ENCODE measurements at places on chromosomes 1 and 21.
A peak's percentile ranks its signal among the peaks of the same experiment; 100 is the strongest.

DNA sequence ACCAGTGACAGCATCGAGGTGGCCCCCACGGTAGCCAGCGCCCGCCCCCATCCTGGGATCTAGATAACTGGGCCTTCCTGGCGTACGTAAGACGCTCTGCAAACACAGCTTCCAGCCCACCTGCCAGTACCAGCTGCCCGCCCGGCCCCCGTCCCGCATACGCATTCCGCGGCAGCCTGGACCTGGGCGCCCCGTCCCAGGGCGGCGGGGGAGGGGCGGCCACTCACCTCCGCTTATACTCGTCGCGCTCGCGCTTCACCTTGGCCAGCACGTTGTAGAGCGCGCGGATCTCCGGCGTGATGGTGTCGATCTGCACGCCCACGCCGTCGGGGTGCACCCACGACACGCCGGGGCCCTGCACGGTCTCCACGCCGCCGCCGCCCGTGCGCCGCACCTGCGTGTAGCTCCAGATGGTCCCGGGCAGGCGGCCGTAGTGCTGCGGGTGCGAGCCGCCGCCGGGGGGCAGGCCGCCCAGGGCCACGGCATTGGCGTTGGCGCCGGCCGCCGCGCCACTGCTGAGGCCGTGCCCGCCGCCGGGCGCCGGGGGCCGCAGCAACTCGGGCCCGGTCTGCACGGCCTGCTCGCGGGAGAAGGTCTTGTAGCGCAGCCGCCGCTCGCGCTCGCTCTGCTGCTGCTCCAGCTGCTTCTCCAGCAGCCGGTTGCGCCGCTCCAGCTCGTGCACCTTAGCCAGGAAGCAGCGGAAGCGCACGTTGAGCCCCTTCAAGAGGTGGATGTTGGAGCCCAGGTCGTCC, 859 bp downstream of the IFFO2 start:
- no peak for DNase-seq

- DNase-seq = no peak
These were observed 612 bp downstream of the PSMA5 start for GRCh38 chr1:109425391-109426280.

DNA sequence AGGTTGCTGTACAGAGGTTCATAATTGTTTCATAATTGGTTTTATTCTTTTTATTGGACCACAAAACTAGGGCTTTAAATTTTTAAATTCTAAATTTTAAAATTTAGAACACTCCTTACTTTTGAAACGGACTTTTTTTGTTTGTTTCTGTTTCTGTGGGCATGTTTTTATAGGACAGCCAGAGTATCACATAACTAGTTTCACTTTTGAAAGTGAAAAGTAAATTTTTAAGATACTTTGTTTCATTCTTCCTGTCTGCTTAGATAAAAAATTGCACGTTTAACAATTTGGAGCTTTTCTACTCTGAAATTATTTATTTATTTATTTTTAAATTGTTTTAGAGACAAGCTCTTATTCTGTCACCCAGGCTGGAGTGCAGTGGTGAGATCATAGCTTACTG, 29.7 kb downstream of the MDM4 start:
- DNase-seq = no peak

DNA sequence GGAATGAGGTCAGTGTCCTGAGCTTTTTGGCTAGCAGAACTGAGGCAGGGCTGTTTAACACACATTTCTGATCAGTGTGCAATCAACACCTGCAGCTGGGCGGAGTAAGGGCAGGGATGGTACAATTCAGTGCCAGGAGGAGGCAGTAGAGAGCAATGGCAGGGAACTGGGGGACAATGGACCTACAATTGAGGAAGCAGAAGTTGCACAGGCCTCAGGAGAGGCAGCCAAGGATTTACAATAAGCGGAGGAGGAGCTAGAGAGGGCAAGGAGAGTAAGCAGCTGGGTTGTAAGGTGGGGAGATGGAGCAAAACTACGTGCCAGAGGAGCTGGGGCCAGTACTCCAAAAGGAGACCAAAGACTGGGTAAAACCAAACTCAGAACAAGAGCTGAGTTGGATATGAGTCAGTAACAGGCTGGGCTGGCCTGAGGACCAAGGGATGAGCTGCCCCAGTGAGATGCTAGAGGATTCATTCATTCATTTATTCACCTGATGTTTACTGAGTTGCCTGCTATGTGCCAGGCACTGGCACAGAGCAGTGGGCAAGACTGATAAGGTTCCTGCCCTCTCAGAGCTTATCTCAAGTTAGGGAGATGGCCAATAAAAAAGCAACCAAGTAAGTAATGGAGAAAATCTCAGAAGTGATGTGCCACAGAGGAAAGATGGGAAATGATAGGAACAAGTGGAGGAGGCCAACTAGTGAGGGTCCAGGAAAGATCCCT, 10.4 kb upstream of the GALE start:
- no peak for DNase-seq

GRCh38 chr1:247291833-247292561, 36.1 kb downstream of the VN1R5 start:
- DNase-seq = no peak

DNA sequence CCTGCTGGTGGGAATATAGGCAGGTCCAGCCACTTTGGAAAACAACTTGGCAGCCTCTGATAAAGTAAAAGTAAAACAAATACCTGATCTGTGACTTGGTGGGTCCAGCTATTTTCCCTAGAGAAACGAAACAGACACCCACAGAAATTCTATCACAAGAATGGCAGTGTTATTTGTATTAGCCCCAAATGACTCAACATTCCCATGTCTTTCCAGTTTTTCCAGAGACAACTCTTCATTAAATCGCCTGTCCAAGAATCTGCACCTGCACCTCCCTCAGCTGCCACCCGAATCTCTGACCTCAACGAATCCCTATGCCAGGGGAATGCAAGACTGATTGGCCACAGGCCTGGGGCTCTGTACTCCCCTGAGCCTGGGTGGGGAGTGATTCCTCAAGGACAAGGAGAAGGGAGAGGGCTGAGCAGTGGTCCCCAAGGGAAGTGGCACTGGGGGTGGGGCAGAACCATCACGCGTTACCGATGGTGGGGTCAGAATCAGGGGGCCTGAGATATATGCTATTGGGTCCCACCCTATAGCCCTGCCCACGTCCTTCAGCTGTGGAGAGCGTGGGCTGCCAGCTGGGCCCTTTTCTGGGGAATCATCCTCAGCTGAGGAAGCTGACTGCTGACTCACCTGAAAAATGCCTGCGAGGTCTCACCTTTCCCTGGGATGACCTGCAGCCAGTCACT, 553.0 kb downstream of the PTPRU start:
- DNase-seq = no peak

DNA sequence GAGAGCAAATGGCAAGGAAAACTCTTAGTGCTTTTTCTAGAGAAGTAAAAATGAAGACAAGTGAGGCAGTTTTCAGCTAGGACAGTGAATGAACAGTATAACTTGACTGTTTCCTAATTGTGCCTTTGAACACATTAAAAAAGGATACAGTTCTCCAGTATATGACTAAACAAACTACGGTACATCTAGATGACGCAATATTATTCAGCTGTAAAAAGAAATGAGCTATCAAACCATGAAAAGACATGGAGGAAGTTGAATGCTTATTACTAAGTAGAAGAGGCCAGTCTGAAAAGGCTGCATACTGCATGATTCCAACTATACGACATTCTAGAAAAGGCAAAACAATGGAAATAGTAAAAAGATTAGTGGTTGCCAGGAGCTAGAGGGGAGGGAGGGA, 206.3 kb downstream of the SIPA1L2 start:
- DNase-seq = no peak

DNA sequence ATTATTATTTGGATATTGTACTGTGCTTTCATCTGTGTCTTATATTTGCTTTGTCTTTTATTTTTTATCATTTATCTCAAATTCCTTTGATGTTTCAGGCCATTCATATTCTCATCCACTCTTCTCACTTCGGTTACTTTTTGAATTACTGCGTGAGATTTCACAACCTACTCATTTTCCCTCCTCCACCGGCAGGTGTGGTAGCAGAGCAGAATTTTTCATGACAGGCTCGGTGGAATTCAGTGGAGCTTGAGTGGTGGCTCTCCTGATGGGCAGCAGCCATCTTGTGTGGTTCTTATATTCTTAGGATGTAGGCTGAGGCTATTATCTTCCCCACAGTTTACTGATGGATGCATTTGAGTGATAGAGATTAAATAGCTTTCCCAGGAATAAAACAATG, 92.3 kb upstream of the IVNS1ABP start:
- no peak for DNase-seq

DNA sequence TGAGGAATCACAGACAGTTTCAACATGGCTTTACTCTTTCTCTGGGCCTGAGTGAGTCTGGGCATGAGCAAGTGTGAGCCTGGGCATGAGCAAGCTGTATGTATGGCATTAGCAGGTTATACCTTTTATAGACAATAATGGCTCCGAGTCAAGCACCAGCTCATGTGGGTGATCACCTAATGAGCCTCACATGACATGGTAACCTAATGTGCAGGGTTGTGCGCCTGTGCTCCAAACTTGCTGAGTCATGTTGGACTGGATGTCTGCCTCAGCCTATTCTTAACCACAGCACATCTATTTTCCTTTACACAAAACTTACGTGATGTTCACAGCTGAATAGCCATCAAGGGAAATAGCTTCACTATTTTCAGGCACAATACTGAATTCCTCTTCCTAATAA, 236.2 kb upstream of the NRIP1 start:
- DNase-seq = no peak

DNA sequence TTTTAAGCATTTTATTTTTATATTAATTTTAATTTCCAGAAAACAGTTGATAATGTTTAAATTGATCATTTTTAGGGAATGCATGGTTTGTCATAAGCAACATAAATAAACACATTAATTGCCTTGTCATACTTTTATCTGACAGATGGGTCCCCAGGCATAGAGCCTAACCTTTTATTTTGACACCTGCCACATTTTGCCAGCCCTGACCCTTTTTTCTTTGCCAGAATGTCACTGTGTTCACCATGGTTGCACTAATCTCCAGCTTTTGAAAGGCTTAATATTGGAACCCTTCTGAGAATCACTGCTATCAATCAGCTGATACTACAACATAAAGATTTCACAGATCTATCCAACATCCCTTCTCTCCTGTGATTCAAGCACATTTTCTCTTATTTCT, 56.0 kb upstream of the DPYD start:
- no peak for DNase-seq

DNA sequence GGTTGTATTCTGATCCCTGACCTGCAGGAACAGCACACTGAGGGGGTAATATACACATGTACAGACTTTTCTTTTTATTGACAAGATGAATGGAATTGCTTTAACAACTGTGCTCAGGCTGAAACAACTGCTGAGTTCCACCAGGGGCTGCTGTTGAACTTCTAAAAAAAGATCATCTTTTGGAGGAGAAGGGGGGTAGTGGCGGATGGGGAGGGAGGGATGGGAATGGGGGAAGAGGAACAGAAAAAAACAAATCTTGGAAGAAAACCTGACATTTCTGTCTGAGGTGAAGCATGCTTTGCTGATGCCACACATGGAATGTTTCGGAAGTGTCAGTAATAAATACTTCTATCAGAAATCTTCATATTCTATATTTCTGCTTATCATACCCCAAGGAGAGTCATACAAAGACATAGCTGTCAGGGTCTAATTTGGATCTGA, 75.0 kb downstream of the RWDD3 start:
- peak; percentile 48 for DNase-seq

DNA sequence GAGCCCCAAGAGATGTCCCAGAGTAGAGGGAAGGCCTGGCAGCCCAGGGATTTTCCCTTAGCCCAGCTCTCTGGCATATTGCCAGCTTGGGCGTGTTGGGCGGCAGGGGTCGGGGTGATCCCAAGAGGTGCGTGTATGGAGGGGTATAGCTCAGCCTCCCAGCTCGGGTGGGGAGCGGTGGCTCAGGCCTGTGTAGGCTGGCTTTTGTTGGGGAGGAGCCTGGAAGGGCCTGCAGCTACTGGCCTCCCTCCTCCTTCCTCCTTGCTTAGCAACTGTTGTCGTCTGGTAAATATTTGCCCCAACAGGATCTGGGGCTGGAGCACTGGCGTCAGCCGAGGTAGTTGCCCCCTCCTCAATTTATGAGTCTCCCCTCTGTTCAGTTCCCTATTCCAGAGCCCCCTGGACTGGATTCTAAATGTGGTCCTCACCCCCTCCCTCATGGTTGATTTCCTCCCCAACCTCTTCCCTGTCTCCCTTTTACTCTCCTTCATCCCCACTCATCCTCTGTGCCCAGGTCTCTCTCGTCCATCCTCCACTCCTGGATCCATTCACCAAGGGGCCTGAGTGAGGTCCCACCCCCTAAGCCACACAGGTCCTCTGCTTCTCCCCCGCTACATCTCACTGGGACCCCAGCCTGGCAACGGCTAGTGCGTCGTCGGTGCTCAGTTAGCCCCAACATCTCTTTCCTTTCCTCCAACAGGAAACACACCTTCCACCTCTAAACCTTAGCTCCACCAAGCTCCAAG, 10.3 kb upstream of the LMNA start:
- no peak for DNase-seq

DNA sequence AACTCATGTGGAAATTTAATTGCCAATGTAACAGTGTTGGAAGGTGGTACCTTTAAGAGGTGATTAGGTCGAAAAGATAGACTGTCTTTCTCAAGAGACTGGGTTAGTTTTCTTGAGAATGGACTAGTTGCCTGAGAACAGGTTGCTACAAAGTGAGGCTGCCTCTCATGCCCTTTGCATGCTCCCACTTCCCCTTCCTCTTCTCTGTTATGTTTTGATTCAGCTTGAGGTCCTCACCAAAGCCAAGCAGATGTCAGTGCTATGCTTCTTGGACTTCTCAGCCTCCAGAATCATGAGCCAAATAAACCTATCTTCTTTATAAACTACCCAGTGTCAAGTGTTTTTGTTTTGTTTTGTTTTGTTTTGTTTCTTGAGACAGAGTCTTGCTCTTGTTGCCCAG, 187.0 kb upstream of the RUNX1 start:
- DNase-seq = no peak

- peak; percentile 51 for DNase-seq
These were observed 98.8 kb downstream of the RABGAP1L start for GRCh38 chr1:174258148-174258550.

DNA sequence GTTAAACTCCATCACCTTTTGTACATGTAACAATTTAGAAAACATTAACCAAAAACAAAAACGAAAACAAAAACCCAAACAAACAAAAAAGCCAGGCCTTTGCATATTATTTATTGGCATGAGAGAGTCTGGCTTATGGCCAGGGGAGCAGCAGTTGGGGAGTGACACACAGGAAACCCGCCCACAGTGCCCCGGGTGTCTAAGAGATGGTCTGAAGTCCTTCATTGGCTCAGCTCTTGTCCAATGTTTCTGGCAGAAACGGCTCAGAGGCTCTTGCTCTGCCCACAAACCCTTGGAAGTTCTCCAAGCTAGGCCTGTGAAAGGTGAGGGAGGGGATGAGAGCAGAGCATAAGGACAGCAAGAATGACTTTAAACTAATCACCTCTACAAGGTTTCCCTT, 131.5 kb downstream of the CNIH3 start:
- DNase-seq = no peak

- no peak for DNase-seq
These were observed 14.8 kb upstream of the COL11A1 start for GRCh38 chr1:103122983-103123720.

- no peak for DNase-seq
These were observed 105.7 kb downstream of the ZNF281 start for GRCh38 chr1:200304171-200304570.

- DNase-seq = no peak
These were observed 25.9 kb upstream of the OVAAL start for GRCh38 chr1:180532854-180533253.

Data from SK-N-MC (cell line).